Activated CD4-positive, alpha-beta T cell treated with anti-CD3 and anti-CD28 coated beads, Interleukin-10, Interleukin-2, amounts not matched to agents 100 ng/mL and 50 ng/mL, durations not matched to agents 16 hours and 8 hours (primary cell): ENCODE measurements at places on chromosomes 2 and 18.

DNA sequence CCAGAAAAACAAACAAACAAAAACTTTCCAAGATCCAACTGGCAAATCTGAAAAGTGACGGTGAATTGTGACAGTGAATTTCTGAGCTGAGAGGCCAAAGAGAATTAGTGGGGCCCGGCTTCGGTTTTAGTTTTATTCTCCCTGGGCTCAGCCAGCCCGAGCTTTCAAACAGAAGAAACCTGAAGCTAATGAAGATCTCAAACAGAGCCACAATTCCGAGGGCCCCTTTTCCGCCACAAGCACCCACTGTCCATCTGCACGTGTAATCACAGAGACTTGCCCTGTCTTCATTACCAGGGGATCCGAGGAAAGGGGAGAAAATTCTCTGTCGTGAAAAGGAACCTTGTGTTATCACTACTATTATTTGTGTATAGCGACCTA, 4.2 kb upstream of the ONECUT2 start:
- DNase-seq, result no peak

DNA sequence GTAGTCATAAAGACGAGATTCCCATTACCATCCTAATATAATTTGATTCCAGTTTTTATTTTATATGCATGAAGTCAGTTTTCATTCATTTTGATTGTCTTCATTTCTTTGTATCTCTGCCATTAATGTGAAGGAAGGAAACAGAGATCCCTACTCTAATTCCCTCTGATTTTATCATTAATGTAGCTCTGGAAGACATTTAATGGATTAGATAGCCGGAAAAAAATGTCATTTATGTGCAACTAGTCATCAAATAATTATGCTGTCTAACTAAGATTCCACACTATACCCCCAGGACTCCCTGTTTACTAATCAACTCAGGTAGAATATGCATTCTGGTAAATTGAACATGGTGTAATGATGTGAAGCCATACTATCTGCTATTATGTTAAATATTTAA, 19.9 kb downstream of the RHBDD1 start:
- DNase-seq, result no peak

GRCh38 chr2:128834207-128834879, 515.7 kb upstream of the HS6ST1 start:
- no peak for DNase-seq

DNA sequence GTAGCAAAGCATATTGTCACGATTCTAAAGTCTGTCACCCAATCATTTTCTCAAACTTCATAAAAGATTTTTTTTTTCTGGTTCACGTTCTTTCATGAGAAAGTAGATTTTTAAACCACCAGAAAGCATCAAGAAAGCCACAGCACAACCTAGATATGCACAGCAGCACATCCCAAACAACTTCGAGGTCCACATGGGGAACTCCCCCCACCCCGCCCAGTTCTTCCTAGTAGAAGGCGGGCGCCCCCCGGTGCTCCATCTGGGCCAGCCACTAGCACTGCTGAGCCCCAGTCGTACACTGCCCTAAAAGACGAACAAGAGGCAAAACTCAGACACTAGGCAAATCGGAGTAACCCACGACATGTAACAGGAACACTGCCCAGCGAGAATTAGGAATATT, 15.5 kb downstream of the HDLBP start:
- no peak for DNase-seq

DNA sequence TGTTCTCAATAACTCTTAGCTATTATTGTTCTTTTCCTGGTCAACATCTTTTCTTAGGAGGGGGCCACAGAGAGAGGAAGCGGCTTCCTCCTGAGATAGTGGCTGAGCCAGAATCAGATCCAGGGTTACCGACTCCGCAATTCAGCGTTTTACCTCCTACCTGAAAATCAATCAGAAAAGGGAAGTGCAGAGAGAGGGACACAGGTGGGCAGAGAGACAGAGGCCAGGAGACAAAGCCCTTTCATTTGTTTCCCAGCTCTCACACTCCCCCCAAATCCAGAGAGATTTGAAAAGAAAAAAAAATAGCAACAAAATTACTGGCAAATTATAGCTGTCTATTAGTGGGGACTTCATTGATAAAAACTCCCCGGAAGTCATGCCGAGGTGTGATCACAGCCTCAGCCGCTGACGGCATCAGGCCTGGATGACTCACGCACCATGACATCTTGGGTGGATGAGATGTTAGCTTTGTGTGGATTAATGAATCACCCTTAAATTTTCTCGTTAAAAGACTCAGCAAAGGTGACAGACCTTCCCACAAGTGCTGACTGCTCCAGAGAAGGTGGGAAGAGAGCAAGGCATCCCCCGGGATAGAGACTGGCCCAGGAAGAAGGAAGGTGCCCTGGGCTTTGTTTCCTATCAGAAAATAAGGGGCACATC, 120.7 kb downstream of the LOXHD1 start:
- DNase-seq, result no peak

- DNase-seq, result no peak
Observed at GRCh38 chr2:44009136-44009735, 13.4 kb upstream of the LRPPRC start.

GRCh38 chr2:72813841-72814240, 12.0 kb downstream of the EXOC6B start:
- DNase-seq, result no peak

DNA sequence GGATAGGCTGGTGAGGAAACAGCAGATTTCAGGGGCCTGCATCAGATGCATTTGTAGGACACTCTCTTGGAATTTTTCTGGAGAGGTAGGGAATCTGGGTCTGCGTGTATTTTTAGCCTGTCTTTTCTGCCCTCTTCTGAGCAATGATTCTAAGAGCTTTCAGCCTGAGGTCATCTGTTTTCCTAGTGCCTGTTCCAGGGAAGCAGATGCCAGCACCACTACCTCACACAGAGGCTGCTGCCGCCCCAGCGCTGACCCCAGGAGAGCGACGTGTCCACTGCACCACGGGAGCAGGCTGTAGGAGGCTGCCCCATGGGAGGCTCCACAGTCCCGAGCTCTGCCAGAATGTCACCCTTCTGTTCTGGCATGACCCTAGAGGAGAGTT, 316.5 kb downstream of the CYP26B1 start:
- no peak for DNase-seq

- no peak for DNase-seq
Observed at GRCh38 chr2:120204022-120204405, 19.2 kb downstream of the TMEM185B start.

DNA sequence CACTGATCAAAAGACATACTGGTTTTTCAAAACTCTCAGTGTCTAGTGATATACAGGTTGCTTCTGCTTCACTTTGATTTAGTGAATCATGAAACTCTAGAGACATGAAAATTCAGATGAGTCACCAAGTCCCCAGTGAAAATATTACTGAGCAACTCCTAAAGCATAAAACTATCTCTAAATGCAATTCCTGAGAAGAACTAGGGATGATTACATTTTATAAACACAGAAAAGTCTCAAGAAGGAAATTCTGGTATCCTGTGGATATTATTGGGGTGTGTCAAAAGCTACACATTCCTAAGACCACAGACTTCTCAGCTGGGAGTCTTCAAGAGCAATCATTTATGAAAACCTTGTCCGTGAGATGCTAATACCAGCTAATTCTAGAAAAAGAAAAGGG, 9.7 kb downstream of the LRRTM4 start:
- DNase-seq, result no peak

GRCh38 chr18:8741117-8741516, 35.8 kb downstream of the MTCL1 start:
- DNase-seq, result no peak

DNA sequence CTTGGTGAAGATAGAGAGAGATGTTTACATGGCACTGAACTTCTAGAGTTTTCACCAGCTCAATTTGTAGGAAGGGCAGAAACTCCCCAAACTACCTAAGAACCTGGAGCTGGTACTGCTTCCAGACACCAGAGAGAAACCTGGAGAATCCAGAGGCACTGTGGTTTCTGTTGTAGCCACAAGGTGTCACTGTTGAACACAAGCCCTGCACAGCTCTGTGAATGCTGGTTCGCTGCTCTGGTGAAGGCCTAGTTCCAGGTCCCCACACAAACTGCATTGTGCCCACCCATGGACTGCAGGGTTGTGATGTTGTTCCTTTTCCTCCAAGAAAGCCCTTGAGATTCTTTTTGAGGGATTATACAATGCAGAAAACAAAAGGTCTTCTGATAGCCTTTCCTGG, 150.5 kb upstream of the HS6ST1 start:
- no peak for DNase-seq

DNA sequence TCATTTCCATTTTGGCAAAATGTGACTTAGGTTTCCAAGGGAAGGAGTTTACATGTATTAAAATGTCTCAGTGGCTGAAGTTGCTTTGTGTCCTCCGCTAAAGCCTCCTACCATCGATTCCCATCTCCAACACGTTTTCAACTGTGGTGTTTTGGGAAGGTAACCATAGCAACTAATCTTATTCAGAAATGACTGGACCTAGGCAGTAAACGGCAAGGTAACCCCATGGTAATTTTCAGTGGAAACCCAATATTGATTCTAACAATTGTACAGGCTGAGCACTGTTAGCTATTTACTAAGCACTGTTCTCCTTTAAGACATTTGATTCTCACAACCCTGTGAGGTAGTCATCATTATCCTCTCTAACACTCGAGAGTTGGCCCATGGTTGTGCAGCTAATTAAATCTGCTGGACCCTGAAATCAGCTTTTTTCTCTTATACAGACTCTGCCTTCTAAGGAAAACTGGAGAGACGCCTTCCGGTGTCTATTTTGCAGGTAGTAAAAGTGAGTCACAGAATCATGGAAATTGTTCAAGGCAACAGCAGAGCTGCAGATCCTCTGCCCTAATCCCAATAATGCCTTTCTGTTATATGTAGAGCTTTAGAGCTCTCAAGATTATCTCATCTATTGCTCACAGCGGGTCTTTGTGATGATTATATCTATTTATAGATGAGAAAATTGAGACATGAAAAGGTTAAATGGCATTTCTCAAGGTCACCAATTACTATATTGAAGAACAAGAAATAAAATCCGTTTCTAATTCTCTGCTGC, 36.2 kb downstream of the FASTKD2 start:
- no peak for DNase-seq

GRCh38 chr2:151228847-151229512, 32.7 kb downstream of the RBM43 start:
- DNase-seq, result no peak

- no peak for DNase-seq
Observed at GRCh38 chr2:166610180-166610912, 116.3 kb upstream of the SCN7A start.

- no peak for DNase-seq
Observed at GRCh38 chr2:186456941-186457340, 29.1 kb upstream of the ZC3H15 start.

DNA sequence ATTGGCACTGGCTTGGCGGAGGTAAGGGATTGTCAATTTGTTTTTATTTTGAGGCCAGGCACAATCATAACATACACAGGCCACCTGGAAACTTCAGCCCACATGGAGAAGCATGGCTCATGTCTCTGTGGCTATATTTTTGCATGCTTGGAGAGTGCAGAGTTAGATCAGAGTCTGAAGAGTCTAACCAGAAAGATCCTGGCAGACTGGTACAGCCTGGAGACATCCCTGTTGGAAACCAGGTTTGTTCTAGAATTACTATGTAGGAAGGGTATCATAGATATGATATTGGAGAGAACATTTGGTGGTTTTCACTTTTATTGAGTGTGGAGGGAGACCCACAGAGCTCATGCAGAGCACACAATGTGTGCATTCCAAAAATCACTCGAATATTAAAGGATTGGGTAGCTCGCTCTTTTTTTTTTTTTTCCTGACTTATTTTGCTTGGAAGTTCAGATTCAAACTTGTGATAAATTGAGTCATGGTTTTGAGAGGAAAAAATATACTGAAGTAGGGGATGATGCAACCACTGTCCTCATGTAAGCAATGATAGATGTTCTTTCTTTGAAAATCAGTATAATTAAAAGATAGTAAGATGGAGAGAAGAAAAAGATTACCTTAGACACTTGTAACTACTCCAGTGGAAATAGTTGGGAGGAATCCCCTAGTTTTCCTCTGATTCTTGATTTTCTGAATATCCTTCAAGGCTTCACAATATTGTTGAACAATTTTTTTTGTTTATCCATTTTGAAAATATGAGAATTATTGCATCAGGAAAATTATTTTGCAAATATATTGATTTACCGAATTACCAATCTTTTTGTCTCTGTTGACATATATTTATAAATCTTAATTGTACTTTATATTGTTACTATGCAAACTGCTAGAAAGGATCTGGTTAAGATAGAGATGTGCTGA, 185.7 kb upstream of the ZEB2 start:
- no peak for DNase-seq

DNA sequence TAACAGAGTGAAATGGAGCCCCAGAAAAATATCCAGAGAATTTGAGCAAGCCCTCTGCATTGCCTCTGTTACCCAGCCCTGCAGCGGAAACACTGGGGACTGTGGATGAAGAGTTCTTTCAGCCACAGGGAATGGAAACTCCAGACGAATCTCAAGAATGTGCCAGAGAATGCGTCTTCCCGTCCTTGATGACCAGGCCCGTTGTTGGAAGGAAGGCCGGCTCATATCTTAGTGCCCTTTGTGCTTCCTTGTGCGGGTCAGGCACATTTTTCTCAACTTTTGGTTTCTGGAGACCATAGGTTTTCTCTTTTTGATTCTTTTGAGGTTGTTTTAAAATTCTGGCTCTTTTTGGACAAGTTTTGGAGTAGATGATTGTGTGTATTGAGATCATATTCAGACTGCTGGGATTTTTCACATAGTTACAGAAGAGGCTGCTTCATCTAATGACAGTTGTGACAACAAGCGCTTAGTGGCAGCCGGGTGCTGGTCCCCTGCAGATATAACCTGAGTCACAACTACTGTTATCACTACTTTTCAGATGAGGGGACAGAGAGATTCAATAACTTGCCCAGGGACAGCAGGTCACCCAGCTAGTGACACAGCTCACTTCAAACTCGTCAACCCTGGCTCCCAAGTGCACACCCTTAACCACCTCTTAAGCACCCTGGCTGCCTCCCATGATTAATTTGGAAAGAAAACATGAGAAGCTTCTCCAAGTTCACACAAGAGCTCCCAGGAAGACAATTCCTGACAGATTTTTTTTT, 15.7 kb downstream of the MAL start:
- no peak for DNase-seq

GRCh38 chr2:82857967-82858366, 1601.1 kb downstream of the SUCLG1 start:
- no peak for DNase-seq

GRCh38 chr2:1400943-1401735, 12.1 kb upstream of the TPO start:
- DNase-seq, result no peak

- DNase-seq, result no peak
Observed at GRCh38 chr2:43794956-43795355, 21.1 kb downstream of the DYNC2LI1 start.

DNA sequence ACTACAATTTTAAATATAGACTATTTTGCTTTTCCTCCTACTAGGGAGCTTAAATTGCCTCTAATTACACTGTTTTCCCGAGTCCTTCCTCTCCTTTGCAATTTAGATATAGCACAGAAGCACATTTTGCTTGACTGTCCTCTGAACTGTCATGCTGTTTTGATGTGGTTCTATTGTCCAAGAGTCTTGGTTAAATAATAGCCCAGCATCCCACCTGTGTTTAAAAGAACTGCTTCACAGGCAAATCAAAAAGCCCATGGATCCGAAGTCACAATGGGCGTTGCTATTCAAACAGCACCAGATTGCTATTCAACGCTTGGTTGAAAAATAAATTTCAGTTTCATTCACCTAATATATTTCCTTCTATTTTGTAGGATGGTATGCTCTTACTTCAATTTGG, 22.3 kb upstream of the ACTR3 start:
- DNase-seq, result no peak
